ENCODE measurements at places on chromosomes 3 and 15.

- no peak overlapping the region for H3K27ac ChIP-seq
- no peaks in the 10 kb centered on the region for H3K27me3 ChIP-seq
- H3K36me3 ChIP-seq, result peaks cover 3% of the 10 kb centered on the region
- H3K4me1 ChIP-seq, result peaks cover 3% of the 10 kb centered on the region
- DNase-seq, result no peak
These were observed 15.3 kb downstream of the RLBP1 start for GRCh38 chr15:89205991-89206585.

- no peak for DNase-seq
- H3K27me3 ChIP-seq, result no peaks in the 10 kb centered on the region
- no peaks in the 10 kb centered on the region for H3K4me1 ChIP-seq
These were observed 60.3 kb downstream of the CTNNB1 start for GRCh38 chr3:41259449-41260062.

DNA sequence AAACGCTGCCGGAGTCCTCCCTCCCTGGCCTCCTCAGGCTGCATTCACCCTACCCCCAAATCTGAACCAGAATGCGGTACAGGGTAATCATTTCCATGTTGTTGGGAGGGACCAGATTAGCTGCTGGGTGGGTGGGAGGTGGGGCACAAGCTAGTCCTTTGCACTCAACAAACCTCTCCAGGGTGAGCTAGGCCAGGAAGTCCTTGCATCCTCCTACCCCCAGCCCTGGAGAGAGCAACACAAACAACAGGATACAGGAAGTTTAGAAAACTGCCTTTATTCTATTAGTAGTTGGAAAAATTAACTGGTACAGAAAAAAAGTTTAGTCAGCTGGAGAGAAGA lies 702 bp upstream of the GPX1 start:
- peak overlapping the region; percentile 73 for H3K4me3 ChIP-seq
- DNase-seq, result no peak
- peak overlapping the region; percentile 85 for H3K27ac ChIP-seq
- no peaks in the 10 kb centered on the region for H3K36me3 ChIP-seq

DNA sequence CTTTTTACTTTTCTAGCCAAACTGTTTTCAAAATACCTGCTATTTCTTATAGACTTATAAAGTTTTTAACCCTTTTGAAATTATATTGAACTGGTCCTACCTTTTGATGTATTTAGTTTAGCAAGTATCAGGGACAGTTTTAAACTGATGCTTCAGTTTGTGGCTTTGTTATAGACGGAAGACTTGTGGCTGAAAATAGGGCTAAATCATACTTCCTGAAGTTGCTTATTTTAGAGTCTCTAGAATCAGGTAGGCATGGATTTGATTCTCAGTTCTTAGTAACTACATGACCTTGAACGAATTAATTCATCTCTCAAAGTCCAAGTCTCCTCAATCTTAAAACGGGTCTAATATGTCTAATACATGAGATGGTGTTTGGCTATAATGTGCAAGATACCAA lies 322.8 kb downstream of the RAP2B start:
- H3K27me3 ChIP-seq, result no peaks in the 10 kb centered on the region
- DNase-seq, result no peak
- H3K4me1 ChIP-seq, result no peaks in the 10 kb centered on the region
- no peaks in the 10 kb centered on the region for H3K36me3 ChIP-seq
- H3K27ac ChIP-seq, result no peak overlapping the region

- H3K27me3 ChIP-seq, result no peaks in the 10 kb centered on the region
- DNase-seq, result no peak
- H3K36me3 ChIP-seq, result no peaks in the 10 kb centered on the region
- H3K4me3 ChIP-seq, result no peak overlapping the region
- H3K4me1 ChIP-seq, result no peaks in the 10 kb centered on the region
- H3K27ac ChIP-seq, result no peak overlapping the region
These were observed 763.4 kb upstream of the GRM7 start for GRCh38 chr3:6097556-6097955.

DNA sequence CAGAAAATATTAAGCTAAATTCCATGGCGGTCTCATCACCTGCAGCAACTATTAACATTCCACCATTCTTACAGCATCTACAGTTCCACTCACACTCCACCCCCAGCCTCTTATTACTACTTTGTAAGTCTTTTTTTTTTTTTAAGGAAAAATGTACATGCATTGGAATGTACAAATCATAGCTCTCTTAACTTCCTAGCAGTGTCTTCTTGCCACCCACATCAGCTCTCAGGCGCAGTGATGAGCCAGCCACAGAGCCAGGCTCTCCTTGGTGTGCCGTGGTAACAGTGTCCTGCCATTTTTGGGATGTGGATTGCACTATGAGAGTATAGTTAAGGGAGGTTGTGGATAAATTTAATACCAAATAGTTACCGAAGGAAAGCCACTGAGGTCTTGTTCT lies 17.8 kb downstream of the ABHD17C start:
- DNase-seq, result no peak
- H3K27ac ChIP-seq, result no peak overlapping the region
- no peaks in the 10 kb centered on the region for H3K4me1 ChIP-seq
- no peaks in the 10 kb centered on the region for H3K27me3 ChIP-seq
- no peaks in the 10 kb centered on the region for H3K36me3 ChIP-seq

GRCh38 chr15:48402427-48403177 lies 71.4 kb downstream of the DUT start:
- H3K27me3 ChIP-seq, result no peaks in the 10 kb centered on the region
- H3K4me1 ChIP-seq, result no peaks in the 10 kb centered on the region
- no peak overlapping the region for H3K4me3 ChIP-seq
- H3K36me3 ChIP-seq, result no peaks in the 10 kb centered on the region
- no peak overlapping the region for H3K27ac ChIP-seq

GRCh38 chr3:14438262-14438661 lies 35.9 kb downstream of the SLC6A6 start:
- DNase-seq, result no peak
- H3K27me3 ChIP-seq, result no peaks in the 10 kb centered on the region
- H3K27ac ChIP-seq, result peak overlapping the region; percentile 22
- H3K4me3 ChIP-seq, result no peak overlapping the region
- H3K36me3 ChIP-seq, result no peaks in the 10 kb centered on the region

GRCh38 chr3:63921741-63922482 lies 9.7 kb upstream of the SCAANT1 start:
- no peak overlapping the region for H3K27ac ChIP-seq
- no peak for DNase-seq
- H3K27me3 ChIP-seq, result no peaks in the 10 kb centered on the region
- H3K4me1 ChIP-seq, result no peaks in the 10 kb centered on the region

- no peak for DNase-seq
- no peaks in the 10 kb centered on the region for H3K27me3 ChIP-seq
- no peaks in the 10 kb centered on the region for H3K4me1 ChIP-seq
- no peaks in the 10 kb centered on the region for H3K36me3 ChIP-seq
- no peak overlapping the region for H3K4me3 ChIP-seq
These were observed 168.6 kb downstream of the LSAMP start for GRCh38 chr3:116276675-116277074.

DNA sequence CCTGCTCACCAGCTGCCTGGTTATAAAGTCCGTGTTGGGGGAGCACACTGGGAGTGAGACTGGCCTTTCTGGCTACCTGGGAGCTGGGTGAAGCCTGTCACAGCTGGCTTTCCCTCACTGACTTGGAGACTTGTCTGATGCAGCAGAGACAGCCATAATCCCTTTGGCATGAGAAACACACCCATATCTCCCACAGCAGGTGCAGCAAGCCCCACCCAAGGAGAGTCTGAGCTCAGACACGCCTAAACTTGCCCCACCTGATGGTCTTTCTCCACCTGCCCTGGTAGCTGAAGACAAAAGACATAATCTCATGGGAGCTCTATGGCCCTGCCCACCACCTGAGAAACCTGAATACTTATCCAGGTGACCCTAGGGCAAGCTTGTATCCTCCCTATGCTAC lies 54.8 kb downstream of the NMD3 start:
- no peaks in the 10 kb centered on the region for H3K27me3 ChIP-seq
- H3K4me3 ChIP-seq, result no peak overlapping the region
- peaks cover 15% of the 10 kb centered on the region for H3K36me3 ChIP-seq
- H3K27ac ChIP-seq, result no peak overlapping the region
- H3K4me1 ChIP-seq, result no peaks in the 10 kb centered on the region

DNA sequence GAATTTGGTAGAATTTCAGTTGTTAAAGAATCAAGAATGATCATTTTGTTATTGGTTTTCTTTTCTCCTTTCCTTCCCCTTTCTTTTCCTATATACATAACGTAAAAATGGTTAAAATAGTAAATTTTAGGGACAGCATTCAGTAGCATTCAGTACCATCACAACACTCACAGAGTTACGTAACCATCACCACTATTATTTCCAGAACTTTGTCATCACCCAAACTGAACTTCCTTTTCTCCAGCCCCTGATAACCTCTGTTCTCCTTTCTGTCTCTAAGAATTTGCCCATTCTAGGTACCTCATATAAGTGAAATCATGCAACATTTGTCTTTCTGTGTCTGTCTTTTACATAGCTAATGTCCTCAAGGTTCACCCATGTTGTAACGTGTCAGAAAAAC lies 165.3 kb downstream of the AKAP13 start:
- H3K4me1 ChIP-seq, result no peaks in the 10 kb centered on the region
- no peaks in the 10 kb centered on the region for H3K36me3 ChIP-seq

GRCh38 chr3:49826016-49826415 lies 12.3 kb upstream of the UBA7 start:
- H3K4me3 ChIP-seq, result no peak overlapping the region
- H3K36me3 ChIP-seq, result no peaks in the 10 kb centered on the region
- H3K27me3 ChIP-seq, result no peaks in the 10 kb centered on the region

GRCh38 chr3:181771120-181771519 lies 59.4 kb downstream of the SOX2 start:
- H3K27ac ChIP-seq, result no peak overlapping the region
- no peak for DNase-seq
- H3K27me3 ChIP-seq, result no peaks in the 10 kb centered on the region
- no peak overlapping the region for H3K4me3 ChIP-seq
- no peaks in the 10 kb centered on the region for H3K36me3 ChIP-seq

DNA sequence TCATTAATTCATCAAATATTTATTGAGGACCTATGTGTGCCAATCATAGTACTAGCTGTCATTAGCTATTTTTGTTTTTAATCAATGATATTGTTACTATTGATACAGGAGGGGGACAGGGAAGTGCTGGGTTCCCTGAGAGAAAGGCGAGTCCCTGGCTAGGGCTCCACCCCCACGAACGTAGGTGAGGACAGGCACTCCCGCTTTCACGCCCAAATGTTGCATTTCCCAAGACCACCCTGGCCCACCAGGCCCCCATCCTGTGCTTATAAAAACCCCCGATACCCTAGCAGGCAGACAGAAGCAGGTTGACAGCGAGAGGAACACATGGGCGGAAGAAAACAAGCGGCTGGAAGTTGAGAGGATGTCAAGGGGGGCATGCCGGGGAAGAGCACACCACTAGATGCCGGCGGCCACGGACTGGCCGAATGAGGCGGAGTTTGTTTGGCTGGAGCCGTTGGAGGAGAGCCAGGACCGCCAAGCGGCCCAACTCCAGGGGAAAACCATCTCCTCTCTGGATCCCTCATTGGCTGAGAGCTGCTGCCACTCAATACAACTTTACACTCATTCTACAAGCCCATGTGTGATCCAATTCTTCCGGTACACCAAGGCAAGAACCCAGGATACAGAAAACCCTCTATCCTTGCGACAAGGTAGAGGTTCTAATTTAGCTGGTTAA lies 798.7 kb upstream of the SEMA6D start:
- DNase-seq, result no peak
- no peaks in the 10 kb centered on the region for H3K36me3 ChIP-seq
- H3K4me1 ChIP-seq, result no peaks in the 10 kb centered on the region
- no peaks in the 10 kb centered on the region for H3K27me3 ChIP-seq
- H3K27ac ChIP-seq, result no peak overlapping the region

- DNase-seq, result no peak
- H3K36me3 ChIP-seq, result no peaks in the 10 kb centered on the region
- peaks cover 5% of the 10 kb centered on the region for H3K27me3 ChIP-seq
These were observed 102.9 kb downstream of the ADCY5 start for GRCh38 chr3:123346021-123346420.

- DNase-seq, result no peak
- H3K27ac ChIP-seq, result no peak overlapping the region
- no peaks in the 10 kb centered on the region for H3K27me3 ChIP-seq
- H3K4me1 ChIP-seq, result no peaks in the 10 kb centered on the region
- H3K4me3 ChIP-seq, result no peak overlapping the region
These were observed 195.2 kb downstream of the EFHB start for GRCh38 chr3:19738846-19739245.

GRCh38 chr15:51724673-51725072 lies 12.8 kb downstream of the LYSMD2 start:
- no peak overlapping the region for H3K4me3 ChIP-seq
- no peaks in the 10 kb centered on the region for H3K36me3 ChIP-seq
- H3K27ac ChIP-seq, result no peak overlapping the region

- H3K4me3 ChIP-seq, result peak overlapping the region; percentile 97
- no peaks in the 10 kb centered on the region for H3K27me3 ChIP-seq
- H3K27ac ChIP-seq, result peak overlapping the region; percentile 95
- DNase-seq, result peak; percentile 41
- peaks cover 16% of the 10 kb centered on the region for H3K4me1 ChIP-seq
- H3K36me3 ChIP-seq, result no peaks in the 10 kb centered on the region
These were observed 737 bp upstream of the ITPR1 start for GRCh38 chr3:4492208-4493013.

- H3K4me1 ChIP-seq, result peaks cover 85% of the 10 kb centered on the region
- no peaks in the 10 kb centered on the region for H3K27me3 ChIP-seq
- peak overlapping the region; percentile 99 for H3K27ac ChIP-seq
- no peaks in the 10 kb centered on the region for H3K36me3 ChIP-seq
These were observed 4.6 kb downstream of the ANXA2 start for GRCh38 chr15:60392986-60393790.

DNA sequence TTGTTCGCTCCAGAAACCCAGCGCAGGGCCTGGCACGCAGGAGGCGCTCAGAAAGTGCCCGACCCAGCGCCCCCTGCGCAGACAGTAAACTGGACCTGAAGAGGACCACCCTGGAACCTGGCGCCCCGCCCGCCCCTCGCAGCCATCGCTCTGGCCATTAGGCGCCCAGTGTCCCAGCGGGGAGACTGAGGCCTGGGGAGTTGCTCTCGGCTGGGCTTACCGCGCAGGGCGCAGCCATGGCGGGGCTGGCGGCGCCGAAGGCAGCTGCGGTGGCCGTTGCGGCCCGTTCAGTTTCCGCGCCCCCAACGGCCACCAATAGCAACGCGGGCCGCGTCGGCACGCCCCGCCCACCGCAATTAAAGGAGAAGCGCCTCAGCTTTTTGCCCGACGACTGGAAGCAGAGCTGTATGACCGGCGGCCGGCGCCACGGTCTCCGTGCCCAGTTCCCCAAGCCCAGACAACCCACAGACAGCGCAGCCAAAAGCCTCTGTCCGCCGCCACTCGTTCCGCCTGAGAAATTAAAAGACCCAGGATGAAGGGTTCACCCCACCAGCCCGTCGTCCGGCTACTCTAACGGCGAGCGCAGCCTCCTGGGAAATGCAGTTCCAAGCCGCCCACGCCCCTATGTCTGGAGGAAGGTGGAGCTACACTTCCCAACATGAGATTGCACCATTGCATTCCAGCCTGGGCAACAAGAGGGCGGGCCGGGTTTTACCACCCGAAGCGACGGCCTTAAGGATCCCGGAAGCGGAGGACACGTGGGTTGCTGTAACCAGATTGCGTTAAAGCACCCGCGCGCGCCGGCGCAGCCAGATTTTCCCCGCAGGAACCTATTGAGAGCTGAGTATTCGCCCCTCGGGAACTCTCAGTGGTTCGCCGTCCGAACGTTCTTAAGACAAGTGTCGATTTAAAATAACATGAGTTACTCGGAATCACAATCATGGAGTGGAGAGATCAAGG lies at the start of gene POC1A:
TSS of gene POC1A (minus strand) at position 289 of the 960 bp plus-strand sequence. CDS start at position 238, 51 bp downstream.
- peak within 1 kb of the TSS; percentile 82 for H3K4me3 ChIP-seq
- DNase-seq, result peak; percentile 99
- no peaks in the 10 kb centered on the region for H3K27me3 ChIP-seq
- peak within 1 kb of the TSS; percentile 96 for H3K27ac ChIP-seq
- H3K36me3 ChIP-seq, result no peaks in the 10 kb centered on the region
